ENCODE measurements at places on chromosomes 16 and 17.

GRCh38 chr17:33506889-33507650, 214.0 kb upstream of the ASIC2 start:
- DNase-seq = no peak

- no peak for DNase-seq
Measured at GRCh38 chr16:64398793-64399192, 723.1 kb downstream of the CDH11 start.

- DNase-seq = peak; percentile 31
Measured at GRCh38 chr17:15038656-15039055, 226.5 kb downstream of the PMP22 start.

GRCh38 chr16:19804538-19805323, 79.9 kb downstream of the GPRC5B start:
- peak; percentile 56 for DNase-seq

DNA sequence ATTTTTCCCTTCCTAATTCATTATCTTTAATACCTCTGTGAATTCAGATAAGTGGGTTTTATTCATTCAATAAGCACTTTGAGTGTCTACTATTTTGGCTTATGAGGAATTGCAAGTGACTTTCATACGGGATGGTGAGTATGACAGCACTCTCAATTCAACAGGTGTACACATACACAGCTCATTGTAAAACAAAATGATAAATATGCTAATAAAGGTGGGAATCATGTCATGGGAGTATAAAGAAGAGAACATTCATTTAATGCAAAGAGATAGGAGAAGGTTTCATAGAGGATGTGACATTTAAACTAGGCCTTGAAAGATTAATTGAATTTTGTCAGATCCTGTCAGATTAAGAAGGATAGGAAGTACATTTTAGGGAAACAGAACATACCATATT, 19.4 kb downstream of the NACA2 start:
- DNase-seq = no peak

DNA sequence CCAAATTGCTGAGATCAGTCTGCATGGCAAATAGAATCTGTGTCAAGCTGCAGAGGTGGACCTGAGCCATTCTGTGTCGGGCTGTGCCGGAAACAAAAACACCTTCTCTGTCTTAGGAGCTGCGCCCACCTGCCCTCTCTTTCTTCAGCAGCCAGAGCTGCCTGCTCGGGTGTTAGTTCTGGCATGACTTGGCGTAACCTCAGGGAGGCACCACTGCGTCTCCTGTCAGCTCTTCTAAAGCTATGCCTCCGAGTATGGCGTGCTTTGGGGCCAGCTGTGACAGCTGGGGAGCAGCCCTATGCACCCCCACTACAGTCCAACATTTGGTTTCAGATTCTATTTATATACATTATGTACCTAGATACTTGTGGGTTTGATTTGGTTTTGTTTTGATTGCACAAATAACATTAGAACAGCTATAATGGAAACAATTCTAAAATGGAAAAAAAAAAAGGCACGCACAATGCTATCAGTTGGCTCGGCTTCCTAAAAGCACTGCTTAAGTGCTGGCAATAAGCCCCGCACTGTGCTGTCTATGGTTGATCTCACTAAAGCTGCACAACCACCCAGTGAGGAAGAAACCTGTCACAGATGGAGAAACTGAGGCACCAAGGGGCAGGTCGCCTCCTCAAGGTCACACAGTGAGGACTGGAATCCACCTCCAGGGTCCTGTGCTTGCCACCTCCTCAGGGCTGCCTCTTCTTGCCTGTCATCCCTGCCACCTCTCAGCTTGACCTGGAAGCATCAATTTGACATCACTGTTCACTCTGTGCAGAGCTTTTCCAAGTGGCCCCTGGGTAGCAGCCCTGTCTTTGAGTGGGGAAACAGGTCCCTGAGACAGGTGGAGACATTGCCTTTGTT, 18.7 kb upstream of the ADGRG1 start:
- no peak for DNase-seq

DNA sequence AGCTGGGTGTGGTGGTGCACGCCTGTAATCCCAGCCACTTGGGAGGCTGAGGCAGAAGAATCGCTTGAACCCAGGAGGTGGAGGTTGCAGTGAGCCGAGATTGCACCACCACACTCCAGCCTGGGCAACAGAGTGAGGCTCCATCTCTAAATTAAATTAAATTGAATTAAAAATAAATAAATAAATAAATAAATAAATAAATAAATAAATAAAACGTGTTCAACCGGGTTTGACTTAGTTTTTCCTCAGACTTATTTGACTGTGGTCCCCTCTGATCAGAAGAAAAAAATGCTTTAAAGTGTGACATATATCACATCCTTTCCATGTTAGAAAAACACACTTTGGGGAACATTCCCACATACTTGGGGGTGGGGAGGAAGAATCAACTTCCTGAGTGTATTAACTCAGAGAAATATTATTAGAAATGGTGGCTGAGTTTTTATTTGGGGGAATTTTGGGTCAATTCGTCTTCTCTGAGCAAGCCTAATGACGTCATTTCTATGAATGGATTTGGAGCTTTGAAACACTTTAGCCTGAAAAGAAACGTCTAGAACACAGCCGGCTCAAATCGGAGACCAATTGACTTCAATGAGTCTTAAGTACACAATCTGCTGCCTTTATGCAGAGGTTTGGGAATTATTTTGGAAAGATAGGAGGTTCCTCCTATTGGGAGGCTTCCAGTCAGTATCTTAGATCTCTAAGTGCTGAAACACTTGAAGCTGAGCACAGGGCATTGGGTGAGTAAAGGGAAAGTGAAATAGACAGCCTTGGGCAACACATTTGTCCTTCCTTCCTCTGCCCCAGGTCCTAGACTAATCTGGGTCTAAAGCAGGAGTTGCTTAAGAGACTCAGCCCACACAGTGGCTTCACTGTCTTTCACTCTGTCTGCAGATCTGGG, 132.6 kb downstream of the PITPNC1 start:
- no peak for DNase-seq
